ENCODE measurements at places on chromosomes 13 and 19.

DNA sequence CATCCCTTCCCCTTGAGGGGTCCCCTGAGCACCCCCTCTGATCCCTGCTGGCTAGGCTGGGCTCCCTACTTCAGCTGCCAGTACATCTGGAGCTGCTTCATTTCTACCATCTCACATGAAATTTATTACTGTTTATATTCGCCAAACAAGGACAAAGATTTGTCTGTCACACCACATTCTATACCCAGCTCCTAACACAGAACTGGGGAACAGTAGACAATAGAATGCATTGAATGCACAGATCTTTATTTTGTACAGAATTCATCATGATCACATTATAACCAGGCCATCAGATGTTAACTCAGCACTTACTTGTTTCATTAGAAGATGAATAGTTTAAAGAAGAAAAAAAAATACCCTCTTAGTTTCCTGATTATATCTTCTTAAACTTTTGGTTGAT is 159.4 kb downstream of the KLF5 start:
- no peak for DNase-seq

DNA sequence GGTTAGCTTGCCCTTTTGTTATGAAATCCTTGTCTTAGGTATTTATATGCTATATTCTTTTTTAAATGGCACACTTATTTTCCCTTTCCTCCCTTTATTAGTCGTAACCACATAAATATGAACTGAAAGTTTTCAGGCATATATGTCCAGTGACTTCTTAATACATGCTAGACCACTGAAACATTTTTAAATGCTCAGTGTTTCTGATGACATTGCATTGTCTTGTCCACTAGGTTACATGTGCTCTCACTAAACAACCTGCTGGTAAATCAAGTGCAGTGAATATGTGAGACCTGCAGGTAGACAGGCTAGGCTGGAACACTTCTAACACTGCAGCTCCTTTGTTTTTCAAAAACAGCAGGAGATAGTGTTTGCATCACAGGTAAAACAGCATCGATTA is 332.6 kb upstream of the DACH1 start:
- DNase-seq: no peak

DNA sequence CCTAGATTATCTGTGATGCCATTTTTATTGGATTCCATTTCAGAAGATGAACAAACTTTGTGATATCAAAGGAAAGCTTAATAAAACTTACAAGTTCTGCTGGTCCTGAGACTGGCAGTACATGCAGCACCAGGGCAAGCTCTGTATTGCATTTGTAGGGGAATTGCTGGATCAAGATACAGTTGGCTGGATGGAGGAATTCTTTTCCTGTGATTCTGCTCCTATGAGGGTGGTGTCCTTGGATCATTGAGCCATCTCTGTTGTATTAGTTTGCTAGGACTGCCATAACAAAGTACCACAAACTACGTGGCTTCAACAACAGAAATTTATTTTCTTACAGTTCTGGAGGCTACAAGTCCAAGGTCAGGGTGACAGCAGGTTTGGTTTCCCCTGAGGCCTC is 33.9 kb upstream of the CSNK1A1L start:
- DNase-seq: no peak

DNA sequence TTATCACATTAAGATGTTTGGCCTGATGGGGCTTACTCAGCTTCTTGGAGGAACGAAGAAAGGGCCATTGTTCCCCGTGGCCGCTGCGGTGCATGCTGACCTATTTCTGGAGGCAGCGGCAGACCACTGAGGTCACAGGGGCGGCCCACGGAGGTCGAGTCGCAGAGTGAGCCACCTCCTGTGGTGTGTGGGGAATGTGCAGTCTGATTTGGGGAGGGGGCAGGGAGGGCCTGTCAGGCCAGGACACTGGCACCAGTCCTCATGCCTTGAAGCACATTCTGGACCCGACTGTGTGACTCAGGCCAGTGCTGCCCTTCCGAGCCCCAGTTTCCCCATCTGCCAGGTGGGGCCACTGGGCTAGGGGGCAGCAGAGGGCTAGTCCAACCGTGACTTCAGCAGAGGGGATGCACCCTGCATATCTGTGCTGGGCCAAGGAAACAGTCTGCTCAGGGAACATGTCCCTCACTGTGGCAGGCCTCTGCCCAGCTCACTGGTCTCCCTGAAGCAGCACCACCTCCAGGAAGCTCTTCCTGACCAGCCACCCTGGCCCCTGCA is 6.3 kb downstream of the SLC7A10 start:
- DNase-seq: peak; percentile 51

- DNase-seq: peak; percentile 91
Measured at GRCh38 chr13:46893798-46894560, 2.9 kb downstream of the HTR2A start.

- no peak for DNase-seq
Measured at GRCh38 chr13:99996381-99996973, 14.9 kb downstream of the ZIC2 start.

- no peak for DNase-seq
Measured at GRCh38 chr13:39422845-39423565, 180.0 kb downstream of the LHFPL6 start.

- no peak for DNase-seq
Measured at GRCh38 chr19:34319785-34320184, 45.2 kb upstream of the GPI start.

DNA sequence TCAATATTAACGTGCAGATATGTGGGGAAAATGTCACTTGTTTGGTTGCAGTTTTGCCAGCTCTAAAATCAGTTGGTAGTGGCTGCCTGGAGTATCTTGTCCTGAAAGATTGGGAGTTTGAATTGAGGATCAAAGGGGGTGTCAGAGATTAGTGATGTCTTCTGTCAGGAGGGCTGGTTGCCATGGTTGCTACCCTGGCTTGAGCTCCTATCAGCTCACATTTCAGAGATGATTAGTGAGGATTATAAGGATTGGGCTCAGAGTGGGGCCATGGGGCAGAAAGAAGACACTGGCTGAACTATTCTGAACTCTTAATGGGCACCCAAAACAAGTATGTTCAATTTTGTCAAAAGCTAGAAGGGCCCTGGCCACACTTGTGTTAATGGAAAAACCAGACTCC is 95.5 kb upstream of the RNF113B start:
- peak; percentile 98 for DNase-seq

DNA sequence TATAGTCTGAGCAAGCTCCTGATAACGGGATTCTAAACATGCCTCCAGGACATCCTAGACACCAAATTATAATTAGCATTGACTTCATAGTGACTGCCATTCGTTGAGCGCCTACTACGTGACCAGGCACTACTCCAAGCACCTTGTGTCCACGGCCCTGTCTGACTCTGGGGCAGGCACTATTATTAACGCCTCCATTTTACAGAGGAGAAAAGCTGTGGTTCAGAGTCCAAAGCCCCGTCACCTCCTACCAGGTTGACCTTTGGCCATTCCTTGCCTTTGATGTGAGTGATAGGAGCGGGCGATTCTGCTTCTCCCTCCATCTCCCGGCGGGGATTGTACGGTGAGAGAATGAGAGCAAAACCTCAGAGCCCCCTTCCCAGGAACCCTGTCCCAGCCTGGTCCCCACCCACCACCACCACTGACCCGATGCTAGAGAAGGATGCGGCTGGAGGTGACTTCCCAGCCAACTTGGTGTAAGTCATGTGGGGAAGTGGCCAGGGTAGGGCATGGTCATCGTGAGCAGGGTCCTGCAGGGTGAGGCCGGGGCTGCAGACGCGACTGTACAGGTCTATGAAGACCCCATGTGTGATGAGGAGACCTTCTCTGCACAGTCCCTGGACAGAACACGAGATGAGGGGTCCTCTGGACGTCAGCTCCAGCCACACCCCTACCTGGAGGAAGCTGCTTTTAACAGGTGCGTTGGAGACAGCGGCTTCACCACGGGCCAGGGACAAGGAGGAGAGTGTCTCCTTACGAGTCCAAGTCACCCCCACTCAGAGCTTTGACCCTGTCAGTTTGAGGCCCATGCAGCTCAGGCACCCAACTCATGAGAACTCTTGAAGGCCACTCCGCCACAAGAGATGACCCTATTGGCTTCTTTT is at the start of gene IGSF23:
TSS of gene IGSF23 (plus strand) at position 269 of the 884 bp plus-strand sequence. CDS start at position 352, 83 bp downstream.
- DNase-seq: no peak

DNA sequence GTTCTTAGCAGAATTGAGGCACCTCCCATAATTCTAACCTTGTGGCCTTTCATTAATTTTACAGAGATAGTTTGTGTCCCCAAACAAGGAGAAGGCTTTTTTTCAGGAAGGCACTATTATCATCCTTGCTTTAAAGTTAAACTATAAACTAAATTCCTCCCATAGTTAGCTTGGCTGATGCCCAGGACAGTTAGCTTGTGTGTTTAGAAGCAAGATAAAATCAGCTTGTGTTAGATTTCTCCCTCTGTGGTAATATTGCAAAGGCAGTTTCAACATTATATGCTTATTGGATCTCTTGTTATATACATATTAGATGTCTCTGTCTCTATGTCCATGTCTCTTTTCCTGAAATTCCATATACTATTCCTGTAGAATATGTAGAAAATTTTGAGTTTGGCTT is 342.7 kb downstream of the TBC1D4 start:
- DNase-seq: no peak

DNA sequence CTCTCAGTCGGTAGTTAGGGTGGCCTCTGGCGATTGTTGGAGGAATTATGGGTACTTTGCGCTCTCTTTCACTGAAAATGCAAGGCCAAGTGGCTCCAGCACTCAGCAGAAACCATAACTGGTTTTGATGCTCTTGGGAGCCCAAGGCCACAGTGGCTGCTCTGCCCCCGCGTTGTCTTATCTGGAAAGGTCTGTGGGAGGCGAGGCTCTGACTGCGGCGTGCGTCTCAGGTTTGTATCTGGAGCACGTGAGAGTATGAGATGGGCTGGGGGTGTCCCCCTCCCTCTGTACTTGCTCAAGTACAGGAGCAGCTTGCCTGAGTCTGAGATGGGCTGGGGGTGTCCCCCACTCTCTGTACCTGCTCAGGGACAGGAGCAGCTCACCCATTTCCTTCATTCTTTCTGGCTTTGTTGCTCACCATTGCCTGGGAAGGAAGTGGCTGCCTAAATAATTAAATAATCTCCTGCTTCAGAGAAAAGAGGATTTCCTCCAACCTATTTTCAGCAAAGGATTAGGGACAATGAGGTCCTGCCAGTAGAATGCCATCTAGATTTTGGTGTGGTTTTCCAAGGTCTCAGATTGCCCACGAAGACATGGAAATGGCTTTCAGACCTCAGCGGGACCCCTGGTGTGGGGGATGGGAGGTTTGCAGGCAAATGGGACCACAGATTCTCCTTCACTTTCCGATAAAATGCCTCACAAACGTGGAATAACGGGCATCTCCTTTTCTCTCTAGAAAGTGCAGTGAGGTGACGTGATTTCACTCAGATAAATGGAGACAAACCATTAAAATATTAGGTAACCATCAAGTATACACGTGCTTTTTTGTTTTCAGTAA is 14.7 kb downstream of the ATP11A start:
- DNase-seq: no peak

- DNase-seq: no peak
Measured at GRCh38 chr13:113535381-113535781, 44.9 kb upstream of the DCUN1D2 start.

- DNase-seq: no peak
Measured at GRCh38 chr19:46428239-46429135, at the start of gene PNMA8C. Gene PNMA8C, minus strand, starts transcription at chr19:46428936. Its CDS starts 577 bp downstream, at chr19:46428359.

DNA sequence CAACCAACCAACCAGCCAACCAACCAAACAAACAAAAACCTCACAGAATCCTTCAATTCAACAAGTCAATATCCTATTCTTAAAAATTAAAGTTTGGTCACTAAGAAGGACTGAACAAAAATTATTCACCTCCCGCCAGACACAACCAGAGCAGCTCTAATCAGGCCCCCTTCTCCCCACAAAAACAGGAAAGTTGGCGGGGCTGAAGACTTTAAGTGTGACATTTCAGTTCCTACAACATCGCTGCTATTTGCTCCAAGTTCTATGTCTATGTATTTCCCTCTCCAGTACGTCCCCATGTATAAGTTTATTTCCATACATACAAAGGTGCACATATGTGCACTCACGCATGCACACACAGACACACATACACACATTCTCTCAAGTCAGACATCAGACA is 32.8 kb upstream of the STK24 start:
- DNase-seq: no peak

DNA sequence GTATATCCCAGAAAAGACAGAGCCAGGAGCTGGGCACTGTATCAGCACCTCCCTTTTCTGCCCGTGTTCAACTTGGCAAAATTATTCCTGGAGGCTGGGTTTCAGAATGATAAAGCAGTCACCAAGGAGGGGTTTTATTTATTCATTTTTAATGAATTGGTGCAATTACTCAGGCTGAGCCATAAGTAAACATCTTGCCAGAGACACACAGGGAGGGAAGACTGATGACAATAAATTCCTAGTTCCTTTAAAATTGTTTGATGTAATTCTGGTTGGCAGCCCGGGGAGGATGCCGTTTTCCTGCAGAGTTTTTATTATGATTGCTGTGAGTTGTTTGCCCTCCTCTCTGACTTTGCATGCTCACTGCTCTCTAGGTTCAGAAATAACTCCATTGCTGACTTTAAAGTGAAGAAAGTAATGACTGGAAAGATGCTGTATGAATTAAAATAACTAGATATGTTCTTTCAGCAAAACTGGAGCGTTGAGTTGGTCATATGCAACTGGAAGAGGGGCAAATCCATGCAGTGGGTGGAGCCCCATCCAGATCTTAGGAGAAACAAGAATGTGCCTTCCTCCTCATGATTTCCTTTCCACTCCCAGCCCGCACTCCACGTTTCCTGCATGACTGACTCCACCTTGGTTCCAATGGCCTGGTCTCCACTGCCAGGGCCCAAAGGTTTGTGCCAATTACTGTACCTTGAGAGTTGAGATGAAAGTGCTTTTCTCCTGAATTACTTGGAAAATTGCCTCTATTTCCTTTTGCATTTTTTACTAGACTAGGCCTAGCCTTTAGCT is 182.1 kb downstream of the RFC3 start:
- no peak for DNase-seq

DNA sequence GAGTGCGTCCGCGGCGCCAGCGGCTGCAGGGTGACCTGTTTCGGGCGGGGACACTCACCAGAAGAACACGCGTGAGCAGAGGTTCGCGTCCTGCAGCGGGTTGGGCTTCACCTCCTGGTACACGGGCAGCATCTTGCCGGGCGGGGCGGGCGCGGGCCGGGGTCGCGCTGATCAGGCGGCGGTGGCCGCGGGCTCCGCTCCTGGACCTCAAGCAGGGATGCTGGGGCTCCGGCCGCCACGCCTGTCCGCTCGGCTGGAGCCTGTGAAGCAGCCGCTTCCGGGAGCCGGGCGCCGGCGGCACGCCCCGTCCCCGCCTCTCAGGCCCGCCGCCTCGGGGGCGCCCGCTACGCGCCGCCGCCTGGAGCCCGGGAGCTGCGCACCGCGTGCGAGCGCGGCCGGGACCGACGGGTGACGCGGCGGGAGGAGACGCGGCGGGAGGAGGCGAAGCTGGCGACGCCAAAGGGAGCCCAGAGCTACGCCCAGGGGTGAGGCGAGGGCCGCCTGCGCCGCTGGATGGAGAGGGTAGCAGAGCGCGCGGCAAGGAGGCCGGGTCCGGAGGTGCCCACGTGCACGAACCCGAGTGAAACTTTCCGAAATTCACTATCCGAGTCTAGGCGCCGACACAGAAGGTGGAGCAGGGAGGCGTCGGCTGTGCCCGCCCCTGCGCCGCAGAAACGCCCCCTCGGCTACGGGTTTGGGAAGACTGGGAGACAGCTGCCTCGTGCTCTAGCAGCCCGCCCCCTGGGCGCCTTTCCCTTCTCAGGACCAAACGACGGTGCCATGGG is at the start of gene ABCC4:
TSS of gene ABCC4 (minus strand) at position 269 of the 785 bp plus-strand sequence. CDS start at position 132, 137 bp downstream.
- peak; percentile 93 for DNase-seq
